Hematopoietic multipotent progenitor cell treated with erythropoietin and hydrocortisone succinate and interleukin-3 and kit ligand, for 17 days (in vitro differentiated cells): ENCODE measurements at places on chromosomes 4 and X.

GRCh38 chrX:21708116-21708515 is 49.8 kb downstream of the SMPX start:
- no peak for DNase-seq

DNA sequence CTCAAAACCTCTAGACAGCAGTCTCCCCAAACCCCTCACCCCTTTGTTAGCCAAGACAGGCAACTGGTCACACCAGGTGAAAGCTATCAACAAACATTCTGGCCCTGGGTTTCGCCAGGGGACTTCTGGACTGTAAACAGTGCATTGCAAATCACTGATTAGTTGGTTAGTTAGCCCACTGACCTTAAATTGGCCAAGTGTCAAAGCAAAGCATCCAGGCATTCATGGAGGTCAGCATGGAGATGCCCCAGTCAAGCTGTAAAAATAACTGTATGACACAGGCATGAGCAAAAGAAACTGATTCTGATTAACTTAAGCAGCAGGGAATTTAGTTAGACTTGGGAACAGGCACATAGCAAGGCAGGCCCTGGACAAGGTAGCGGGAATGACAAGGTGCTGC is 156.0 kb upstream of the TTC29 start:
- DNase-seq: no peak

DNA sequence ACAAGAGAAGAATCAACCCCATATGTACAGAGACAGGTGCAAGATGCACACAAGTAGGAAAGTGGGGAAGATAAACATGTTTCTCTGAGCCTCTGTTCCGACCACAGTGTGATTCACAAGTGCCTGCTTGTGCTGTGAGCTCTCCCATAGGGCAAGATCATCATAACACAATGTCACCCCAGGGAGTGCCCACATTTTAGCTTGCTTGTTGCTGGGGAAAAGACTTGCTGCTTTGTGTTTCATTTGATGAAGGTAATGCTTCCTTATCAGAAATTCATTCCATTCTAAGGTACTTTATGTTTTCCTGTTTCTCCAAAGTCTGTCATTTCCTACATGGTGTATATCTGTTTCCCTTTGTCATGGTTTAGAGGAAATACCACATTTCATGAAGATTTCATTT is 304.5 kb upstream of the DIPK2B start:
- no peak for DNase-seq

DNA sequence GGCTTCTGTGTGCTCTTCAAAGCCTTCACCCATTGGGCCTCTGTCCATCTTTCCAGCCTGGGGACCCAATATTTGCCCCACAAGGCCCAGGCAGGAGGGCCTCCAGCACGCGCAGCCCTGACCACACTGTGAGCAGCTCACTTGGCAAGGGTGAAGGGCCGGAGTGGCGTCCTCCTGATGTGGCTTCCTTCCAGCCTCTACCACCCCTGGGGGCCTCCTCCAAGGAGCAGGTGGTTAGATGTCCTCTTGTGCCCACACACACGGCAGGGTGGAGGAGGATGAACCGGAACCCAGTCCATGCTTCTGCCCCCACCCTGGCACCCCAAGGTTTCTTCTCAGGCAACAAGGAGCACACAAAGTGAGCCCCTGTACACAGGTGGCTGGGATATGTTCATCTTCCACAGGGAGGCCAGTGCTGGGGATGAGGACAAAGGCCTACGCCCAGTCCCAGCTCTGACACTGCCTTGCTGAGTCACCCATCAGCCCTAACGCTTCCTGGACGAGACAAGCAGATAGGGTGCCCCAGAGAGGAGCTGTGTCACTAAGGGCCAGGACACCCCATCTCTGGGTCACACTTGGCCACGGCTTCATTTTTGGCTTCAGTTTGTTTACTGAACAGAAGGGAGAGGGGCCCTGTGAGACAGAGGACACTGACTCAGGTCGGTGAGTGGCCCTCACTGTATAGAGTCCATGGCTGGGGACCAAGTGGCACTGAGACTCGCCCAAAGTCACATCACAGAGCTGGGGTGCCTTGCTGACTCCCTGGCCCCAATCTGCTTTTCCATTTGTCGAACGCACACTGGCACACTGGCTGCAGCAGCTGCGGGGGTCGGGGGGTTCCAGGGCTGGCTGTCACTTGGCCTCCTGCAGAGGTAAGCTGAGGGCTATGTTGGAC is 1.9 kb downstream of the UBL4A start:
- DNase-seq: peak; percentile 88

- DNase-seq: no peak
Measured at GRCh38 chr4:1993169-1993516, 15.6 kb downstream of the NELFA start.

GRCh38 chr4:95833711-95834194 is 6.1 kb upstream of the PDHA2 start:
- no peak for DNase-seq

GRCh38 chr4:99207911-99208718 is 10.9 kb downstream of the ADH6 start:
- DNase-seq: no peak

- no peak for DNase-seq
Measured at GRCh38 chrX:2609431-2610238, 81.5 kb upstream of the CD99 start.

DNA sequence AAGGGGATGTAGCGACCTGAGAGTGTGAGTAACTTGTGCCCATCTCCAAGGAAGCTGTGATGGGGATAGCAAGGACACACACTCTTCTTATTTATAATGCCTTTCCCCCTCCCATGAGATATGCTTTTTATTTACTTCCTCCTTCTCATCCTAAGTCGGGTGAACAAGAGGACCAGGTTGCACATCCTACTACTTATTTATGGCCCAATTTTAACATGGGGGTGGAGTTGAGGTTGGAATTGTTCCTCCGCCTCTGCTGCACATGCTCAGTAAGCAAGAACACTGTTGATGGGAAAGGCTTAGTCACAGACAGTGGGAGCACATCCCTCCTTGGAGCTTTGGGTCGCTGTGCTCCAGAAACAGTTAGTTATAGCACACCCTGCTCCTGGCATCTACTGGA is 15.2 kb upstream of the TLR8 start:
- DNase-seq: no peak

GRCh38 chrX:48896611-48897011 is 957 bp downstream of the TIMM17B start:
- DNase-seq: no peak

- DNase-seq: no peak
Measured at GRCh38 chr4:182453830-182454229, 210.6 kb downstream of the TENM3 start.

GRCh38 chr4:184938871-184939270 is 79.4 kb upstream of the HELT start:
- no peak for DNase-seq

DNA sequence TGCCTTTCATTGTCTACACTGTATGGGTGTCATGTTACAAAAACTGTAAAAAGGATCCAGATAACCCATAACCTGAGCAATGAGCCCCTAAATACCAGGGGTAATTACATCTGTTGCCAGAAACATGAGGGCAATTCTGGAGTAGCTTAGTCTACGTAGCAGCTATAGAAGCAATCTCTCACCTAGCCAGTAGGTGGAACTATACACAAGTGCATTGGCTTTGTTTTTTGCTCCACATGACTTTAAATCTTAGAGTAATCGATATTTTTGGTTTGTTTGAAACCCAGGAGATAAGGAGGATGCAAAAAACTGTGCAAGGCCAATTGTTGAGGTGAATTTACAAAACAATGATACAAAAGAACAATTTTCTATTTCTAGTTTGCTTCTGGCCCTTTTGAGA is 57.5 kb downstream of the GPR82 start:
- peak; percentile 3 for DNase-seq

GRCh38 chr4:77354550-77354949 is 197.5 kb downstream of the CCNG2 start:
- DNase-seq: no peak

- no peak for DNase-seq
Measured at GRCh38 chrX:68894513-68895340, 65.9 kb downstream of the EFNB1 start.

DNA sequence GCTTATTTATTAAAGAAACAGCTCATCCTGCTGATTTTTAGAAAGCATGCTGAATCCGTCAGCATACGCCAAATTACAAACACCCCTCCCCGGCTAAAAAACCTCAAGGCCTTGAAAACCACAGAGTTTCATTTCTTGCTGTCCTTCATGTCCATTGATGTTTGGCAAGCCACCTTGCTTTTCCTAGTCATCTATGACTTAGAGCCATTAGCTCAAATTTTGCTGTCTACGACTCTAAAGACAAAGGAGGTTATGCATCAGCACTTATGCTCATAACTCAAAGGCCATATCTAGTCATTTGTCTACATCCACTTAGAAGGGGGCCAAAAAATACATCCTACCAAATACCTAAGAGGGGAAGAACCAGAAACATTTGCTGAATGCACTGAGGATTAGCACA is 925.1 kb downstream of the PCDH7 start:
- DNase-seq: no peak

- DNase-seq: no peak
Measured at GRCh38 chr4:173002830-173003561, 165.6 kb upstream of the GALNT7 start.

- no peak for DNase-seq
Measured at GRCh38 chrX:68717663-68718442, 70.4 kb downstream of the STARD8 start.

- DNase-seq: no peak
Measured at GRCh38 chrX:39614680-39614998, 483.1 kb downstream of the BCOR start.

GRCh38 chr4:154961263-154961662 is 180.2 kb downstream of the RBM46 start:
- DNase-seq: no peak

- DNase-seq: no peak
Measured at GRCh38 chrX:151711154-151711553, 4.7 kb upstream of the FATE1 start.

DNA sequence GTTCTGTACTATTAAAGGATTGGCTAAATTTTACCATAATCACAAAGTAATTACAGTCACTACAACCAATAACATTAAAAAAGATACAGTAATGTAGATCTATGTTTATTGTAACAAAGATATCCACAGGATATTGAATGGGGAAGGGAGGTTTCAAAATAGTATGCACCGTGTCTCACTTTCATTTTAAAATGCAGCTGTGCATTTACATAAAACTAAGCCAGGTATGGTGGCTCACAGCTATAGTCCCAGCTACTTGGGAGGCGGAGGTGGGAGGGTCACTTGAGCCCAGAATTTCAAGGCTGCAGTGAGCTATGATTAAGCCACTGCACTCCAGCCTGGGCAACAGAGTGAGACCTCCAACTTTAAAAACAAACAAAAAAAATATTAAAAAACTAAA is 8.5 kb downstream of the SRP72 start:
- no peak for DNase-seq

GRCh38 chr4:6239968-6240367 is 29.7 kb upstream of the WFS1 start:
- no peak for DNase-seq

GRCh38 chr4:17664755-17665154 is 50.3 kb downstream of the MED28 start:
- DNase-seq: no peak

DNA sequence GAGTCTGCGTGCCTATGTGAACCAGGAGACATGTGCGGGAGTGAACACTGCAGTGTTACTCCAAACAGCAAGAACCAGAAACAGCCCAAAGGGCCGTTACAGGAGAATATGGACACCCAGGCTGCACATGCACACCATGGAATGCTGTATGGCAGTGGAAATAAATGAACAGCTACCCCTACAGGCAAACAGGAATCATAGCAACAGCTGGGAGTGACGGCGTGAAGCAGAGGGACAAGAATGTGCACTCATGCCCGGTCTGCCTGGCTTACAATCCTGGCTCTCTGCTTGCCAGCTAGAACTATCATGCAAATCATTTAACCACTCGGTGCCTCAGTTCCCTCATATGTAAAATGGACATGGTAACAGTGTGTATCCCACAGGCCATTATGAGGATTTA is 16.6 kb downstream of the GPKOW start:
- DNase-seq: peak; percentile 48

DNA sequence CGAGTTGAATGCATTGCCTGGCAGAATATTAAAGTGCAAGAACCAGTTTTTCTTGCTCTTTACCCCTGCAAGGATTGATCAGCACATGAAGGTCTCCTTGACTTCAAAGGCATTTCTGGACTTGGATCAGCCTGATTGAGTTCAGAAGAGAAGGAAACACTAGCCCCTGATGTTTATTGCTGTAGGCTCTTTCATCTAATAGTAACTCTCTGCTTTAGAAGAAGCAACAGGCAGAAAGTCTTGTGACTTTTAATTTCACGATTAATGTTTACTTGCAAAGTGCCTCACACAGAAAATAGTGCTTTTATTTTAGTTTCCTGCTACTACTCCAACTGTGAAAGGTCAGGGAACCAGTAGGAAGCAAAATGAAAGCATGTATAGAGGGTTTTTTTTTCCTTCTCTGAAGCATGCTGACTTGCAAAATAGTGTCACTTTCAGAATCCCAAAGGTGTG is 69.1 kb downstream of the PCDH7 start:
- DNase-seq: no peak

GRCh38 chr4:2412534-2412884 is 5.9 kb downstream of the ZFYVE28 start:
- no peak for DNase-seq

- DNase-seq: no peak
Measured at GRCh38 chr4:25621027-25621930, 34.4 kb upstream of the SLC34A2 start.

- DNase-seq: no peak
Measured at GRCh38 chr4:25030277-25031076, at the start of gene LGI2. Gene LGI2, minus strand, starts transcription at chr4:25030946. Its CDS starts 253 bp downstream, at chr4:25030693.

- DNase-seq: no peak
Measured at GRCh38 chr4:79042079-79042674, 102.9 kb upstream of the PAQR3 start.

- no peak for DNase-seq
Measured at GRCh38 chr4:74095886-74096264, 3.1 kb downstream of the CXCL2 start.

DNA sequence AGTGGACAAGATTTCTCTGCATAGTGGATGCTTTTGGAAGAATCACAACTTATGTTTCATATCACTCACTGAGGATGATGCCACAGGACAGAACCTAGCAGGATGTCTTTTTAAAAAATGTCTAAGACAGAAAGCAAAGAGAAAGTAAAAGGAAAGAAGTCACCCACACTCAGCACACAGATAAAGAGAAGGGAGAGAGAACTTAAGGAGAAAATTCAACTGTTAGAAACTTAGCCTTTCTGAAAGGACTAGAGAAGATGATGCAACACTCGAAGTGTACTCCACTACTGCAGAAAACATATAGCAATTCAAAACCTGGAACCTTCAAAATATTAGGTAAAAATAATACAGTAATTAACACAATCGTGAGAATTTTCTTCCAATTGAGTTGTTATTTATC is 52.8 kb upstream of the STK26 start:
- no peak for DNase-seq

GRCh38 chr4:19514276-19515070 is 737.2 kb upstream of the SLIT2 start:
- DNase-seq: no peak

- no peak for DNase-seq
Measured at GRCh38 chr4:152817331-152817730, 37.6 kb downstream of the ARFIP1 start.
